ENCODE measurements at places on chromosomes 2 and 18.

DNA sequence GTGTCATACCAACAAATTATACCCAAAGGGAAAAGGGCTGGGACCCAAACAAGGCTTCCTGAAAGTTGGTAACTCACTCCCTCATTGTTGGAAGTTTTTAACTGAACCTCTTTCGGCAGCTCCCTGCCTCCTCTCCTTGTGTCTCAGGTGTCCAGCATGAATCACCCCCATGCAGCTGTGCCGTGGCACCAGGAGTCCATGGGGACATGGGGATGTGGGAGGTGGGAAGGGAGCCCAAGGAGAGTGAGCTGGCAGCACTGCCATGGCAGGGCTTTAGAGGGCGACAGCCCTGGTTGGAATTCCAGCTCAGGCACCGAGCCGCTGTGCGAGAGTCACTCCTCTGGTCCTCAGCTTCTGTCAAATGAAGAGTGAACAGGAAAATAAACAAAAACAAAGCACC, 12.5 kb upstream of the GYPC start:
- DNase-seq, result no peak

DNA sequence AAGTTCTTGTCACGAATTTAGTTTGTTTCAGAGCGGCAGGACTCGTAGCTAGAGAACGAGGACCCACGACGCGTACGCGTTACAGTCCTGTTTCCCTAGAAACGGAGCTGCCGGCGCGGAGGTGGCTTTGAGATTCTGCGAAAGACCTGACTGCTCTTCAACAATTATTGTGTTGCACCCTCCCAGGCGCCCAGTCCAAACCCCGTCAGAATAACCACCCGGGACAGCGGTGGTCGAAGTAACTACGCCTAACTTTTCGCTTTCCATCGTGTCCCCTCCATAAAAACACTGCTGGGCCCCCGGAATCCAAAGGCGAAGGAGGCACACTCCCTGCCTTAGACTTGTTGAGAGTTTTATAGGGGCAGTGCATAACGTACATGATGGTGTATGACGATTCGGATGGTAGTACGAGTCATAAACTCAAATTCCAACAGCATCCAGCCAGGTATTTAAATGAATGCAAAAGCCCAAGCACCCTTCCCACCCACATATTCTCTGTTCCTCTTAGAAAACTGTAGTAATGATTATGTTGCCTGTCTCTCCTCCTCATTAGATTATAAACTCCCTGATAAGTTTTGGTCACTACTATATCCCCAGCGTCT, 651 bp upstream of the STAM2 start:
- no peak for DNase-seq

DNA sequence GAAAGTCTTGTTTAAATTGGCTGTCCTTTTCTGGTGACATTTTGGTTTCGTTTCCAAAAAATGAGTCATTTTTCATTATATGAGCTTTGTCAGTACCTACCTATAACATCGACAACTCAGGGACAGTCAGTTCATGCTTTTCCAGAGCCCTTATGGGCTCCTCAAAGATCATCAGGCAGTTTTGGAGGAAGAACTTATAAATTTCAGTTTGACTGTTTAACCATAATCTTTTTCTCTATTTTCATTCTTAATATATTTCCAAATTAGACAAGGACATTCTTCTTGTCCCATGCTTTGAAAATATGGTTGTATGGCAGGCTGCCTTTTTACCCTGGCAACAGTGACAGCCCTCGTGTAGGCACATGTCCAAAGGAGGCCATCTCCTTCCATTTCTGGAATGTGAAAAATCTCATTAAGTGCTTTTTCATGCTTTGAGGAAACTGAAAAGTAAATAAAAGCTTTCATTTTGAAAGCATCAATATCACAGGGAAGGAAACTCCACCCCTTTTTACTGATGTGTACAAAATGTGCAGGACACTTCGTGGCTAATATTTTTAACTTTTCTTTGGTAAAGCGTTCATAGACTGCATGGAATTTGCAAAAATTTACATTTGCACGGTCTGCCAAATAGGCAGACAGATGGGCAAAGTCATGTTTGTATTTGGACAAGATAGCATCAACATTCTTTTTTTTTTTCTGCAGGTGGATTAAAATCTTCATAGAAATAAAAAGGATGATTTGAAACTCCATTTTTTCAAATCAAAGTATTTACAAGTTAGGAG, 7.2 kb upstream of the PROC start:
- no peak for DNase-seq

GRCh38 chr2:225041851-225042799, at the start of gene DOCK10:
DOCK10 (minus strand) TSS chr2:225042468; CDS start chr2:225042374, 94 bp downstream.
- DNase-seq, result no peak

GRCh38 chr2:24457696-24458386, 33.2 kb upstream of the NCOA1 start:
- no peak for DNase-seq

DNA sequence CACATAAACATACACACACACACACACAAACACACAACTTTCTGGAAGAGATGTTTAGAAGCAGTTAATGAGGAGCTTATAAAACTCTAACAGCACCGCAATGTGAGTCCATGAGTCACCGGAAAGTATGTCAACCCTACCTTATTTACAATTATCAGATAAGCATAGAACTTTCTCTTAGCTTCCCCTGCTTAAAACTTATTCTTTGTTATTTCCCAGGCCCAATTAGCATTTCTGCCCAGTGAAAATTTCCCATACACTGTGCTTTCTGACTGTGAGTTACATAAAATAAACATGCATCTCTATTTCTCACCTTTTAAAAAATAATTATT, 737.6 kb downstream of the LRP1B start:
- DNase-seq, result no peak

GRCh38 chr2:239397931-239398471, 2.8 kb downstream of the HDAC4 start:
- DNase-seq, result no peak

- no peak for DNase-seq
Measured at GRCh38 chr2:209864716-209865295, 93.2 kb downstream of the UNC80 start.

- DNase-seq, result no peak
Measured at GRCh38 chr2:72028351-72028995, 119.2 kb downstream of the CYP26B1 start.

- no peak for DNase-seq
Measured at GRCh38 chr18:32915516-32915915, 142.7 kb upstream of the KLHL14 start.

DNA sequence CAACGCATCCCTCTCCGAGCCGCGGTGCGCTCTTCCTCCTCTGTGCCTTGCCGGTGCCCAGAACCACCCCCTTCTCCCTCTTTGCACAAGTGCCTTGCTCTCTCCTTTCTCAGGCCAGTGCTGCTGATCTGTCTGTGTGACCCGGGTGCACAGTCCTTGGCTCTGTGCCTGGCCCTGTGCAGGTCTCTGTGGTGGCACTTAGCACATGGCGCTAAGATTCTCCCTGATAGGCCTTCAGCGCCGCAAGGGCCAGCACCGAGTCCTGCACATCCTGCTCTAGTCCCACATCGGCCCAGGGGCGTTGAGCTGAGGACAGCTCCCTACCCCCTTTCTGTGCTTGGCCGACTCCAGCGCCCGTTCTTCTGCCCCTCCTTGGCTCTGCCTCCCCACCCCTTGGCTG, 136.1 kb downstream of the NEDD4L start:
- no peak for DNase-seq

- DNase-seq, result no peak
Measured at GRCh38 chr2:158269143-158269542, 167.5 kb downstream of the UPP2 start.

DNA sequence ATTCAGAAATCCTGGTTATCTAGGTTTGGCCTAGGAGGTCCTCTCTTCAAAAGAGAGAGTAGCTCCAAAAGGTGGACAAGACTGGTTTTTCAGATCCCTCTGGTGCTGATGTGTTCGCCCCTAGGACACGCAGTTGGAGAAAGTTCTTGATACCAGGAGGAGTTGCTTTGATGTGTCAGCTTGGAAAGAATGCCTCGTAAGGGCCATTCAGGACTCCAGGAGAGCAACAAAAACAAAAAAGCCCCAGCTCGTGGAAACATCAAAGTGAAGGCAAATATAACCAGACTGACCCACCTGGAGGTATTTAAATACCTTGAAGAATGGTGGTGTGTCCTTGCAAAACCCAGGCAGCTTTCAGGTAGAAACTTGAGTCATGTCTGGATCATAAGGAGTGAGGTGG, 12.5 kb upstream of the LBH start:
- no peak for DNase-seq

DNA sequence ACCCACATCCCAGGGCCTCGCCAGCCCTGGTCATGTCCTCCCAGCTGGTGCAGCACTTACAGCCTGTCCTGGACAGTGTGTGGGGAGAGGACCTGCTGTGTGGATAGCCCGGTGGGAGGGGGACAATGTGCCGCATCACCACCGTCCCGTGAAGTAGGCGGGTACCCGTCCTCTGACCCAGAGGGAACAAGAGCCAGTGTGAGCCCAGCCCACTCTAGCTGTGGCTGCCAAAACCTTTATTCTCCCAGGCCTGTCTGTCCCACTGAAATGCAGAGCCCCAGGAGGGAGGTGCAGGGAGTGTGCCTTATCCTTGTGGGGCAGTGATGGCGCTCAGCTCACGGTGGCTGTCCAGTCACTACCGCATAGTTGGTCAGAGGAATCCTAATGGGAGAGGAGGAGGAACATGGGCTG, 1.7 kb downstream of the TRAF3IP1 start:
- DNase-seq, result no peak

- DNase-seq, result no peak
Measured at GRCh38 chr2:215998636-215999035, 14.7 kb downstream of the MREG start.

GRCh38 chr2:19799881-19800780, 101.7 kb downstream of the TTC32 start:
- DNase-seq, result no peak

DNA sequence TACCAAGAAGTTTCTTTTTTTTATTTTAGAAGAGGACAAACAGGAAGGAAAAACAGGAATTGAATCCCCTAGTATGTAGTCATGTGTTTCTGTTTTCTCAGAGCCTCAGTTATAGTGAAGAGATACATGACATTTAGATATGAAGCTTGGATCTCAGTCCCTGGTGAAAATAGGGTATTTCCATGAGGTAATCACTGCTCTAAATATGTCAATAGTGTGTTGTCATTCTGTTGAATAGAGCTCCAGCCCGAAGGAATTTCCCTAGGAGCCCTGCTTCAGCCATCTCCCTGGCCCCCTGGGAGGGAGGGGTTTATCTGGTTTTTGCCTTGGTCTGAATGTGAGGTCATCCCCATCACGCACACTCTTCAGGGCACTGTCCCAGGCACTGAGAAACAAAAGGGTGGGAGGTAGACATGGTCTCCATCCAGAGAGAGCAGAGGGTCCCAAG, 47.1 kb upstream of the REL start:
- DNase-seq, result no peak

GRCh38 chr2:128379021-128380015, 60.6 kb upstream of the HS6ST1 start:
- DNase-seq, result no peak

GRCh38 chr2:56416500-56417176, 232.8 kb downstream of the CCDC85A start:
- DNase-seq, result no peak

DNA sequence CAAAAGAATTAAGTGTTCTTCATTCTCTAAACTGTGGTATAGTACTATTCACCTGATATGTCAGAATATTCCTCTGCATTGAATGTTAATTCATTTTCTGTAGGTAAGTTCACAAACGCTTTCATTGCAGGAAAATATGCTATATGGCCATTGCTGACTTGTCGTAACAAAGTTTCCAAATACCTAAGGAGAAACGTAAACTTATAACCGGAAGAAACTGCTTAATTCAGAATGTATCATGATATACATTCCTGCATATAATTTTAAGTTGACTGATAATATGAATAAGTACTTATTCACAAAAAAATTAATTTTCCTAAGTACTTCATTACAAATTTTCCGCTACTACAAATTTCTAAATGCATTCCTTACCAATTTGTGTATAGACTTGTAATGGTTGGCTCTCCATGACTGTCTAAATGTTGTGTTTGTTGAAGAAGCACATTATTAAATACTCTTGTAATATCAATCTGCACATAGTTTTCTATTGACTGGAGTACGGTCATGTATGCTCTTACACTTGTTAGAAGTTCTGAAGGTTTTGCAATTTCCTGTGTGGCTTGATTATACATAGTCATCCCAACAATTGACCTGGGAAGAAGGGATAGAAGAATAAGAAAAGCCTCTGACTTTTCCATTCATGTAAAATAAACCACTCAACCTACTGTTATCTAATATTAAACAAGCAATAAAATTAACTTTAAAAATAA, 85.4 kb downstream of the NCKAP1 start:
- no peak for DNase-seq

DNA sequence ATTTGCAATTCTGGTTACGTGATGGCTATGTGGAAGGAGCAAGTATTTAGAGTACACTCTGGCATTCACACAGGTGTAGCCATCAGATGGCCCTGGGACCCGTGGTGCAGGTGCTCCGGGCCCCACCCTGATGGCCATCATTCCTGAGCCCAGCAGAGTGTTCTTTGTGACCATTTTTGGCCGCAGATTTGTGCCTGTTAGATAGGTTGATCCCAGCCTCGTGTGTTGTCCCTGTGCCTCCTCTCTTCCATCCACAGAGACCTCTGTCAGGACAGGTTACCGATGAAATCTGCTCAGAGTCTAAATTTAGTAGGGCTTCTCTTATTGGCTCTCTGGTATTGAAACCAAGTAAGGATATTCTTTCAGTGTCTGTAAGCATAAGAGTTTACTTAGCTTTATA, 33.9 kb downstream of the MAPRE2 start:
- DNase-seq, result no peak

DNA sequence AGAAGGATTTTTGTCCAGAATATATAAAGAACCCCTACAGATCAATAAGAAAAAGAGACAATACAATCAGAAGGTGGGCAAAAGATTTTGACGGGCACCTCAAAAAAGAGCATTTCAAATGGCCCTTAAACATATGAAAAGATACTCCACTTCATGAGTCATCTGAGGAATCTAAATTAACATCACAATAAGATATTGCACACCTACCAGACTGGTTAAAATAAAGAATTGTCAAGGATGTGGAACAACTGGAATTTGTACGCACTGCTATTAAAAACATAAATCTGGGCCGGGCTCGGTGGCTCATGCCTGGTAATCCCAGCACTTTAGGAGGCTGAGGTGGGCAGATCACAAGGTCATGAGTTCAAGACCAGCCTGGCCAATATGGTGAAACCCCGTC, 17.0 kb upstream of the NCOA1 start:
- DNase-seq, result no peak
